ENCODE measurements at places on chromosomes 1 and 21.

DNA sequence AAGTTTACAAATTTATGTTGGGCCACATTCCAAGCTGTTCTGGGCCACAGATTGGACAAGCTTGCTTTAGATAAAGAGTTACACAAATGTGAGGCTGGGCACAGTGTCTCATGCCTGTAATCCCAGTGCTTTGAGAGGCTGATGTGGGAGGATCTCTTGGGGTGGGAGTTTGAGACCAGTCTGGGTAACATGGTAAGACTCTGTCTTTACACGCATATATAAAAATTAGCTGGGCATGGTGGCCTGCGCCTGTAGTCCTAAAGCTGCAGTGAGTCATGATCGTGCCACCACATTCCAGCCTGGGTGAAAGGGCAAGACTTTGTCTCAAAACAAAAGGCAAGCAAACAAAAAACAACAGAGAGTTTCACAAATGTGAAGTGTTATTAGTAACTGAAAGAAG is 5.9 kb upstream of the VCAM1 start:
- DNase-seq = no peak

GRCh38 chr1:27779122-27779521 is 6.1 kb downstream of the STX12 start:
- DNase-seq = no peak

- no peak for DNase-seq
Measured at GRCh38 chr1:95982711-95983110, 738.9 kb upstream of the PTBP2 start.

- no peak for DNase-seq
Measured at GRCh38 chr1:226994586-226995364, 54.7 kb downstream of the COQ8A start.

DNA sequence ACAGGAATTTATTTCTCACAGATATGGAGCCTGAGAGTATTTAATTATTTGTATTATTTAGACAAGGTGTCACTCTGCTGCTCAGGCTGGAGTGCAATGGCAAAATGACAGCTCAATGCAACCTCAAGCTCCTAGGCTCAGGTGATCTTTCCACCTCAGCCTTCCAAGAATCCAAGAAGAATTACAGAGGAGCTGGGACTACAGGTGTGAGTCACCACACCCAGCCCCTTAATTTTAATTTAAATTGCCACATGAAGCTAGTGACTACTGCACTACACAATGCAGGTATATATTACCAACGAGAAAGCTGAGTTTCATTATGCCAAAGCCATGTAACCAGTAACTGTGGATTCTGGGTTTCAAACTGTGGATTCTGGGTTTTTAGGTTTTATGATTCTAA is 2.1 kb downstream of the KHDC4 start:
- no peak for DNase-seq

DNA sequence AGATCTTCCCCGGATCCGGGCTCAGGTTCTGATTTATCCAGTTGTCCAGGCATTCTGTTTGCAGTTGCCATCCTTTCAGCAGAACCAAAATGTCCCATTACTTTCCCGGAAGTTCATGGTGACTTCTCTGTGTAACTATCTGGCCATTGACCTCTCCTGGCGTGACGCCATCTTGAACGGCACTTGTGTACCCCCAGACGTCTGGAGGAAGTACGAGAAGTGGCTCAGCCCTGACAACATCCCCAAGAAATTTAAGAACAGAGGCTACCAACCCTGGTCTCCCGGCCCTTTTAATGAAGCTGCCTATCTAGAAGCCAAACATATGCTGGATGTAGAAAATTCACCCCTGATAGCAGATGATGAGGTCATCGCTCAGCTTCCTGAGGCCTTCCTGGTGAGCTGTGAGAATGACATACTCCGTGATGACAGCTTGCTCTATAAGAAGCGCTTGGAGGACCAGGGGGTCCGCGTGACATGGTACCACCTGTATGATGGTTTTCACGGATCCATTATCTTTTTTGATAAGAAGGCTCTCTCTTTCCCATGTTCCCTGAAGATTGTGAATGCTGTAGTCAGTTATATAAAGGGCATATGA is 22.4 kb downstream of the AADACL4 start:
- no peak for DNase-seq

DNA sequence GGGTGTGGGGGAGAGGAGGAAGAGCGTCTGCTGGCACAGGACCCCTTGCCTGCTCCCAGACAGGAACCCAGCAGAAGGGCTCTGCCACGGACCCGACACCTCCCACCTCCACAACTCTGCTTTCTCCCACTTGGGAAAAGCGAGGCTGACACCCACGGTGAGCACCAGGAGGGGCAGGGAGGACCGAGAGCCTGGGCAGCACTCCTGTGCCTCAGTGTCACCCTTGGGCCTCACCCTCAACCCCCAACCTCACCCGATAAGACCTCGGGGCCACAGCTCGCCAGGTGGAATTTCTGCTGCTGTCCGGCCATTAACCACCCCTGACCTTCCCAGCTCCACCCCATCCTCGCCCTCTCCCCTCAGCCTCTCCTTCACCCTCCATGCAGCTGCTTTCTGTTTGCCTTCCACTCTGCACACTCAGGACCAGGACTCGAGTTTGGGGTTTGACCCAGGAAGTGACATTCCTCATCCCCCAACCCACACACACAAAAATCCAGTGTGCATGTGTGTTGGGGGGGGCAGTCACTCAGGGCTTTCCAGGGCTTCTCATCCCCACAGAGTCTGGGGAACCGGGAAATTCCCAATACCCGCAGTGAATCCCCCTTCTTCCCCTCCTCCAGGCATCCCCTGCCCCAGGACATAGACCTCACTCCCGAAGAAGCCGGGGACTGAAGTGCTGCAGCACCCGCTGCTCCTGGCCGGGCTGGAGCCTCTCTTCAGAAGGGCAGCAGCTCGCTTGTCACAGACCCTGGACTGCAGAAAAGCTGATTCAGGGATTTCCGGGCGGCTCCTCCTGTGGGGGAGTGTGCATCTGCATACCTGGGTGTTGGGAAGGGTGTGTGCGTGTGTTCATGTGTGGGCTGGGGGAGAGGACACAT is 65.8 kb downstream of the SYT2 start:
- DNase-seq = no peak

DNA sequence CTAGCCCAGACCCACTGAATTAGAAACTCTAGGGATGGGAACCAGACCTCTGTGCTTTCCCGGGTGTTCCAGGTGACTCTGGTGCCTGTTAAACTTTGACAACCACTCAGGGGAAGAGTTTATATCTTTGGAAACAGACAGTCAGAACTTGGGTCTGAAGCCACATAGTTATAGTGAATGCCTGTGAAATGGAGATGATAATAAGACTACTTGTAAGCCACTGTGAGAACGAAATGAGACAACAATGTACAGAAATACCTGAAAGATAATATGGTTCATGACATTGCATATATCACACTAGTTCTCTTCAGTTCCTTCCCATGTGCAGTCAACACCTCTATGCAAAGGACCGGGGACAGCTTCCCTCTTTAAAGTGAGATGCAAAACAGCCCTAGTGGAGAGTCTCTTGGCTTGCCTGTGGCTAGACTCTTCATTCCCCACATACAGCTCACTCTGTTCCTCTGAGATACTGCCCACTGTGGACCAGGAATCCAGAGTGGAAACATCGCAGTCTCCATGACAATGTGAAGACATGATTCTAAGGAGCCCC is 287.5 kb downstream of the ASTN1 start:
- no peak for DNase-seq

DNA sequence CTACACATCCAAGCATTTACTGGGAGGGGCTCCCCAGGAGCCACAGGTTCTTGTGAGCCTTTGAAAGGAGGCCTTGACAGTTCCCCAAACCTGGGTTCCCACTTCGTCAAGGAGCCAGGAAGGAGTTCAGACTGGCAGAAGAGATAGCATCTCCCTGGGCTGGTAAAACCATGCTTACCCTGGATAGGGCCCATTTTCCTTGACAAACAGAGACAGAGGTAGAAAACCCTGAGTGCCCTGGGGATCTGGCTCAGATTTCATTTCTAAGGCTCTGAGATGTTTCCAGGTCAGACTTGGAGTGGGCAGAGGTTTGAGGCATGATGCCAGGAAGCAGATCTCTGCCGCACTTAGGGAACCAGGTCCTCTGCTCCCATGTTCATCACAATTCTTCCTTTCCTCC is 2.7 kb downstream of the ETNK2 start:
- DNase-seq = no peak

DNA sequence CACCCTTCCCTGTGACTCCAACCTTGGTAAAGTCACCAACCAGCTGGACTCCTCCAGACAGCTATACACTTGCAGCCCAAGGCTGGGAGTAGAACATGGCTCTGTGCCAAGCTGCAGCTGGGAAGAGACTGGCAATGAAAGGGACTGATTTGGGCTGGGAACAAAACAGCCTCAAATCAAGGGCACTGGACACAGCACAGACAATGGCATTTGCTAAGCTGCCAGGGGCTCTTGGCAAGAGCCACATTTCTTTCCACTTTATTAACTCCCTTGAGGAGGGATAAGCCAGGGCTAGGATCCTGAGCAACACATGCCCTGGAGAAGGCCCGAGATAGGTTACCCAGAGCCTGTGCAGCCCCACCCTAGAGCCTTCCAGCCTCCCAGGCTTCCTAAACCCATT is 12.0 kb downstream of the SYT11 start:
- peak; percentile 97 for DNase-seq

DNA sequence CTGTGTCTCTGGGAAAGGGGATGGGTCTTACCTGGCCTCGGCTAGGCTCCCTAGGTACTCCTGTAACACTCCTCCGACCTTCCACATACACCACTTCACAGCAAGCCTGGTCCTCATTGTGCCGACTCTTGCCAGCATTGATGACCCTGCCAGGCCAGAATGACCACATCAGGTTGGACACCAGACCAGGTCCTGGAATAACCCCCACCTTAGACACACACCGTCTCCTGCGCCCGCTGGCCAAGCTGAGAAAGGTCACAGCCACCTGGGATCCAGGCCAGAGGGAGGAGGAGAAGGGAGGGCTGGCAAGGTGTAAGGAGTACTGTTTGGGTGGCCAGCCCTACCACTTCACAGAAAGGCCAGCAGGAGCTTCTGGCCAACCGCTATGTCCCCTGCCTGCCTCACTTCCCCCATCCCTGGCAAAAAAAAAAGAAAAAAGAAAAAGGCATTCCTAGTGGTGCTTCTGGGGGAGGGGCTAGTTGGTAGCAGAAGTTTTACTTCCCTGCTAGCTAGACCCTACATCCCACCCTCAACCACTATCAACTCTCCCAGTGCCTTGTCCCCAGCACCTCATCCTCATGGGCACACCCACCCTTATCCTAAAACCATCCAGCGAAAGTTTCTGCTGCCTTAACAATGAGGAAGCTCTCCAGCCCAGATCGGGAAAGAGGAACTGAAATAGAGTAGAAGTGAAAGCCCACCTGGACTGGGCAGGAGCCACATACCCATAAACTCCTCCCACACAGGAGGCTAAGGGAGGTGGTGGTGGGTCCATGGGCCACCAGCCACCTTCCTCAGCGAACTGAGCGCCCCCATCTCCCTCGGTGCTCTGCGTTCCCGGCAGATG is 1.4 kb downstream of the PPM1J start:
- DNase-seq = peak; percentile 15

DNA sequence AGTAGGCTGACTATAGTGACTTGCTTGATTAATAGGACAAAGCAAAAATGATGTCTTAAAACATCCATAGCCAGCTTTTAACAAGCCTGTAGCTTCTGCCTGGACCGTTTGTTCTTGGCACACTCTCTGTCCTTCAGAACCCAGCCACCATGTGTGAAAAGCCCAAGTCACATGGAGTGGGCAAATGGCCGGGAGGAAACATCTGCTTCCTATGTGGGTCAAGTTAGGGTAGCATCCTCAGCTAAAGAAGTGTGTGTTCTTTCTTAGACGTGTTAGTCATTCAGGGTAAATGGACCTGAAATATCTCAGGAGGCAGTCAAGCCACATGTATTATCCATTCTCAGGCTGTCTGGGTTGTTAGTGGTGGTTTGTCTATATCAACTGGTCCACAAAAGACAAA is 23.4 kb downstream of the RD3 start:
- peak; percentile 38 for DNase-seq

DNA sequence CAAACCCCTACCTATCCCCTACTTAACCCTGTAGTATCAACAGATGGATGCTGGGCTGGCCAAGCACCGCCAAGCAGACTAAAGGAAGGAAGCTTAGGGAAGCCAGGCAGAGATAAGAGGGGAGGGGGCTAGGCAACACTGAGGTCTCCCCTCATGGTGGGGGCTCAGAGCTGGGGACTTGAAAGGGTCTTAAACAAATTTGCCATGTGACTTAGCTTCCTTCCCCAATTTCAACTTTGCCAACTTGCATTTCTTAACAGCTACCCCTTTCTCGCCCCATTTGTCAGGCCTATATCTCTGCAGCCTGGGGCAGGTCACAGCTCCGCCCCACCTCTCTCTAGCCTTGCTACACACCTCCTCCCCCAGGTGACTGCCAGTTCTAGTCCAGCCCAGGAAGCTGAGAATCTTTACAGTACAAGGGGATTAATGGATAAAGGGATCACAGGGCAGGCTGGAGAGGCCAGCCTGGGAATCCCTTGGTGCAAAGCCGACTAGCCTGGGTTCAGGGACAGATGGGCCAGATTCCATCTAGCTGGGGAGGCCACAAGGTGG is 3.4 kb downstream of the KIF21B start:
- no peak for DNase-seq

- no peak for DNase-seq
Measured at GRCh38 chr1:101233495-101233894, 3.3 kb upstream of the S1PR1 start.

DNA sequence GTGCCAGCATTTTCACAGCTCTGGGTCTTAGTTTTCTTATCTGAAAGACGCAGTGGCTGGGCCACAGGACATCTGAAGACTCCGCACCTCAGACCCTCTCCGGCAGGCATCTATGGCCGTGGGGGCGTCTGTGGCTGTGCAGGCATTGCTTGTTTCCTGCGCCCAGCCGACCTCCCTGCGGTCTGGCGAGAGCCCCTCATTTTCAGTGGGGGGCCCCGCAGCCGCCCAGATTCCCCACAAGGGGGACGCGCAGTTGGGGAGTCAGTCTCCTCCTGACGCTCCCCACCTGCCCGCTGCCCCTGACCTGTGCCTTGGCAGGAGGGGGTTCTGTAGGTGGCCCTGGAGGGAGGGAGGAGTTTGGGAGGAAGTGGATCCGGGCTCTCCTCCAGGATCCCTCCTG is 3.5 kb upstream of the TFF1 start:
- DNase-seq = no peak

DNA sequence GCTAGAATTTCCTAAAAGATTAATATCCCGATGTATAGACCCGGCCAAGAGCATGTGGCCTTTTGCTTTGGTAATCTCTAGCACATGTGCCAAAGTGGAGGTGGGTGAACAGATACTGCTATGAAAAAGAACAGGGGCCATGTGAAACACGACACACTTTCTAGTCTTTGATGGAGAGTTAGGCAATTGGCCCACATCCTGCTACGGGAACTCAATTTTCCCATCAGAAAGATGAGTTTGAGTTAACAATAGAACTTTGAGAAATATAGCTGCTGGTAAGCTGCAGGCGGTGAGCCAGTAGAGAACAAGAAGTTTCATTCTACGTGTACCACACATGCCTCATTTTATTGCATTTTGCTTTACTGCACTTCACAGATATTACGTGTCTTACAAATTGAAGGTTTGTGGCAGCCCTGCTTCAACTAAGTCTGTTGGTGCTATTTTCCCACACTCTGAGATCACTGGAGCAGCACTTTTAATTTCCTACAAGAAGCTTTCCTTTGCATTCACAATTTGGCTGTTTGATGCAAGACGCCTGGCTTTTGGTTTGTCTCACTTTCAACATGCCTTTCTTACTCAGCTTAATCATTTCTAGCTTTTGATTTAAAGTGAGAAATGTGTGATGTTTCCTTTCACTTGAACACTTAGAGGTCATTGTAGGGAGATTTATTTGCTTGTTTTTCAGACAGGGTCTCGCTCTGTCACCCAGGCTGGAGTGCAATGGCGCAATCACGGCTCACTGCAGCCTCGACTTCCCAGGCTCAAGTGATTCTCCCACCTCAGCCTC is 46.3 kb downstream of the HTR6 start:
- peak; percentile 66 for DNase-seq

GRCh38 chr1:119737040-119737682 is 25.4 kb downstream of the PHGDH start:
- peak; percentile 81 for DNase-seq
